Aorta (tissue), 5 donors: ENCODE measurements at places on chromosomes 7 and 10. TPM values are rescaled to one million over a fixed set of nuclear protein-coding genes. Genes with fewer than 3 reads are reported as not detected.

Gene EGR2
- total RNA-seq: 23.0 TPM

Gene FAM20C
- 88.3 TPM for total RNA-seq

Gene STRIP2
- total RNA-seq: 1.3 TPM

Gene APBB1IP
- 18.5 TPM for total RNA-seq

Gene KCNH2
- total RNA-seq: 2.4 TPM

Gene LRRTM3
- total RNA-seq: 0.06 TPM

Gene PHKG1
- total RNA-seq: 4.6 TPM

Gene CLDN4
- 0.84 TPM for total RNA-seq

Gene HABP2
- not detected for total RNA-seq

Gene ALKBH4
- total RNA-seq: 8.7 TPM

Gene LIPJ
- not detected for total RNA-seq

Gene PHF14
- 51.8 TPM for total RNA-seq

Gene CCL26
- total RNA-seq: not detected

Gene RET
- total RNA-seq: 2.5 TPM

Gene C1GALT1
- 43.8 TPM for total RNA-seq

Gene NODAL
- total RNA-seq: not detected

Gene AKR1E2
- 11.0 TPM for total RNA-seq

Gene CFAP69
- total RNA-seq: 15.8 TPM

Gene GNAT3
- not detected for total RNA-seq

Gene CALHM3
- total RNA-seq: not detected

Gene NUDT5
- 25.9 TPM for total RNA-seq

Gene TFR2
- total RNA-seq: 2.1 TPM

Gene SPDYE8
- not detected for total RNA-seq

Gene FAM25A
- not detected for total RNA-seq

Gene HOXA13
- total RNA-seq: not detected

Gene ITGA8
- 516 TPM for total RNA-seq

Gene ASB10
- not detected for total RNA-seq

Gene FMC1
- 6.9 TPM for total RNA-seq
